Activated CD8-positive, alpha-beta memory T cell treated with anti-CD3 and anti-CD28 coated beads, Interleukin-2, amount 10 ng/mL, durations not matched to agents 7 days and 5 days (primary cell): ENCODE measurements at places on chromosomes 5 and 9.

DNA sequence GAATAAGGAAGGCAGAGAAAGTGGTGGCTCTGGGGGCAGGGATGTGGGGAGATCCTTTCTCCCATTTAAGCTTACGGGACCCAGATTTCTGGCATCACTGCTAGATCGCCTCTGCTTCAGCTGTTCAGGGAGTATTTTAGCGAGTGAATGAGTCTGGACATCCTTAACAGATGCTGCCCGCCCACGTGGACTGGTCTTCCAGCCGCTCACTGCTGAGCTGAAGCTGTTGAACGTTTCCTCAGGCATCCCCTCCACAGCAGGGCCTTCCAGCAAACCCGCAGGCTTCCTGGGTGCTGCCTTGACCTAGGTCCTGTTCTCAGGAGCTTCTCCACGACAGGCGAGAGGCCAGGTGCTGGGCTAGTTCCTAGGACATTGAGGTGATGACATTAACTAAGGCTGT, 144.4 kb upstream of the EFNA5 start:
- no peak for DNase-seq

DNA sequence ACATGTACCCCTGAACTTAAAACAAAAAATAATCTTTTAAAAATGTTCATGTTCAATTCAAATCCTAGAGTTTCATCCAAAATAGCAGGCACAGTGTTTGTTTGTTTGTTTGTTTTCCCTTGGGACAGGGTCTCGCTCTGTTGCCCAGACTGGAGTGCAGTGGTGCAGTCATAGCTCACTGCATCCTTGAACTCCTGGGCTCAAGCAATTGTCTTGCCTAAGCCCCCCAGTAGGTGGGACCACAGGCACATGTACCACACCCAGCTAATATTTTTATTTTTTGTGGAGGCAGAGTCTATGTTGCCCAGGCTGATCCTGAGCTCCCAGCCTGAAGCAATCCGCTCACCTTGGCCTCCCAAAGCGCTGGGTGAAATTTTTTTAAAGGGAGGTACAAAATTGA, 5.0 kb upstream of the POLR1E start:
- no peak for DNase-seq

DNA sequence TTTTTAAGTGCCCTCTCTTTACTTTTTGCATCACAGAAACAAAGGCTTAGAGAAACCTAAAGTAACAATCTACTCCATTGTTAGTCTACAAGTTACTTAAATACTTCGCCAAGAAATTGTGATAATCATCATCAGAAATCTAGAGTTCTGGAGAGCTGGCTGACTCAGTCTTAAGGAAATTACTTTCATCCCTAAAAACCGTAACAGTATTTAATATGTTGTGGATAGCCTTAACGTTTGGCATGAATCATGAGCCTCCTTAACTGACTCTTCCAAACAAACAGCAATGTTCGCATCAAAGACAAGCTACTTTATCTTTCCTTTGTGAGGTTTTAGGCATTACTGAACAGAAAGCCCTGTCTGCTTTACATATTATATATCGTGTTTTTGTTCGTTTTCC, 128.7 kb downstream of the NIPBL start:
- DNase-seq, result no peak

- DNase-seq, result peak; percentile 12
Observed at GRCh38 chr5:2732850-2733249, 18.6 kb downstream of the IRX2 start.

DNA sequence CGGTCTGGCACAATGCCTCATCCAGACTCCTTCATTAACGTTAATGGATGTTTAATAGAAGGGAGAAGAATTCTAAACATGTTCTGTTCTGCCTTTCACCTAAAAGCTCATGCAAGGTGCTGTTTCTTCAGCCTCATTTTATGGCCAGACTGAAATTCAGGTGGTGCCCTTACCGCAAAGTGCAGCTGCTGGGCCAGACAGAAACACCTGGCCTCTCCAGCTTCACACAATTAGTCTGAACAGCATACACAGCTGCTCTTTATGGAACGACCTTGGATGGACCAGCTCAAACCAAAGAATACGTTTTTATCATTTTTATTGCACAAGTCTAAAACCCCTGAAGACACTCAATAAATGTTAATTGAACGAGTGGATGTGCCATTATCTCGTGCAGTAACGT, 4.6 kb downstream of the SNCAIP start:
- no peak for DNase-seq

- DNase-seq, result no peak
Observed at GRCh38 chr5:58786711-58787303, 203.9 kb downstream of the RAB3C start.

DNA sequence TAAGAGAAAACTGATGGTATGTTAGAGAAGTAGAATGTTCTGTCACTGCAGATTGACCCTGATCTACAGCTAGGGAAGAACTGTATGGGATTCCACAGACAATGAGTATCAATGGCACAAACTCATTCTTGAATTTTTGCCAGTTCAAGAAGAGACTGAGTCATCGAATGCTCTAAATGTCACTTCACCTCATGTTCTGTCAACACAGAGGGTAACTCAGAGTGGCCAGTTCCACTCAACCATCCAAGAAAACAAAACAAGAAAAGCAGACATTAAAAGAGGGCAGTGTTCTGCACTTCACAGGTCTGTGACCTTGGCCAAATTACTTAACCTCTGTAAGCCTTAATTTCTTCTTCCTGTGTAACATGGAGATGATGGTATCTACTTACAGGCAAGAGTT, 132.2 kb upstream of the HMHB1 start:
- no peak for DNase-seq

- DNase-seq, result peak; percentile 77
Observed at GRCh38 chr5:61319388-61320146, 12.5 kb upstream of the ZSWIM6 start.

- DNase-seq, result no peak
Observed at GRCh38 chr9:4714266-4715016, 26.6 kb downstream of the AK3 start.

DNA sequence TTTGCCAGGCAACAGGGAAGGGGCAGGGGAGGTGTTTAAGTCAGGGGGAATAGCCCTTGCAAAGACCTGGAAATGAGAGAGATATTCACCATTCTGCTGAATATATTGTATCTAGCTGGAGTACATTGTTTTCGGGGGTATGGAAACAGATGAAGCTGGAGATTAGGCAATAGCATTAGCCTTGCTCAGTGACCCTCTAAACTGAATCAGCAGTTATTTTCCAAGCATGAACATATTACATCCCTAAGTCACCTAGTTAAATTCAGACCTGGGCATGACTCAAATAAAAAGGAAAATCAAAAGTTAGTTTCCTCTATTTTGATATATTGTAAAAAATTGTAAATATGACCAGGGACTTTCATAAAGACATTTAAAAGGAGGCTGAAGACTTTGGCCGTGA, 544.6 kb upstream of the TRPC7 start:
- DNase-seq, result no peak

GRCh38 chr9:118230329-118230728, 526.1 kb downstream of the TLR4 start:
- no peak for DNase-seq

- DNase-seq, result no peak
Observed at GRCh38 chr5:58944221-58944620, 361.3 kb downstream of the RAB3C start.

- no peak for DNase-seq
Observed at GRCh38 chr5:166980666-166981065, 1310.8 kb upstream of the WWC1 start.

DNA sequence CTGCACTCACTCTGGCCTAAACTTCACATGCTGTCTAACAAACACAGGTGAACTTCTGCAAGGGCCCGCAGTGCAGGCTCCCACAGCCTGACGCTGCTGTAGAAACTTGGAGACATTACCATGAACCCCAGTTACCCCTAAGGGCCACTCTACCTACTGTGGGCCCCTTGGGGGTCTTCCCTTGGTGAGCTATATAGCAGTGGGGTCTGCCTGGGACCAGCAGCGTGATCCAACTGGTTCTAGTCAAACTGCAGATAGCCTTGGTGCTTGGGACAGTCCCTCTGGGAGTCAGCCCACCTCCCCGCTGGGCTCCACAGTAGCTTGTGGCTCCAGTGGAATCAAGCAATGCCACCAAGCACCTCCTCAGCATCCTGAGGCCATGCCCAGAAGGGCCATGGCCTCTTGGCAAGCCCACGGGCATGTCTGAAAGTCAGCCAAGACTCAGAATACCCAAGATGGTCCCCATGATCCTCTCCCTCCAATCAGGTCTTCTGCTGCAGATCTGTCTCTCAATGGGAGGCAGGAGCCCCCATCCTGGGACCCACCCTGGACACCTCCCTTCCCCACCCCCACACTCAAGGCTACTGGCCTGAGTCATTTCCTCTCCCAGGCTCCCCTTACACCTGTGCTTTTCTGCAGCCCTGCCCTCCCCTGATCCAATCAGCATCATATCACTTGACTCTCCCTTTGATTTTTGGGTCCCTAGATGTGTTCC, 230.0 kb upstream of the IRX1 start:
- no peak for DNase-seq

DNA sequence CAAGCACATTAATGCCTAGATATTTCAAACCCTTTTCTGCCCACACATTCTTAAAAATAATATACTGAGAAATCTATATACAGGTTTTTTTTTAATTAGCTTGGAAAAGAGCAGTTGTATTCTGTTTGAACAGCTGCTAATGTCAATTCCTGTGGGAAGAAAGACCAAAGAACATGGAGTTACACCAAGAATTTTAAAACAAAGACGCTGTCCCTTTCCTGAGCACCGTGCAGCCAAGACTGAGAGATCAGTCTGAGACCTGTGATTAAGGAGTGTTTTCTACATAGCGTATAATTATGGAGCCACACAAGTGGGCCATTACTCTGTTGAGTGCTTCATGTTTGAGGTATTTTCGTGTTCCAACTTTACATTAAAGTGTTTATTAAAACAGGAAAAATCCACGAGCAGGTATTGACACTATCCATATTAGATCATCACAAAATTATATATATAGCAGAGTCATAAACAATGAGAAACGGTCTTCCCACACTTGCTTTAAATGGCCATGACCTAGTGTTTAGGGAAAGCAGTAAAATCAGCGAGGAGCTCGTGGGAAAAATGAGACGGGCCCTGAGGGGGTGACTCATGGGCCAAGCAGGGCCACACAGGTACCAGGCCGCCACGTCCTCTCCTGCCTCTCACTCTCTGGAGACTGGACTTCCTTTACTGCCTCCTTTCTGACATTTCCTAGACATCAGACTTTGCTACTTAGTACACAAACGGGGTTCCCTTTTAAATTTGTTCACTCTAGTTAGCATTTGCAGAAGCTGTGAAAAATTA, 153.1 kb upstream of the OTULINL start:
- no peak for DNase-seq

GRCh38 chr5:83401122-83401731, 70.3 kb upstream of the VCAN start:
- DNase-seq, result no peak

DNA sequence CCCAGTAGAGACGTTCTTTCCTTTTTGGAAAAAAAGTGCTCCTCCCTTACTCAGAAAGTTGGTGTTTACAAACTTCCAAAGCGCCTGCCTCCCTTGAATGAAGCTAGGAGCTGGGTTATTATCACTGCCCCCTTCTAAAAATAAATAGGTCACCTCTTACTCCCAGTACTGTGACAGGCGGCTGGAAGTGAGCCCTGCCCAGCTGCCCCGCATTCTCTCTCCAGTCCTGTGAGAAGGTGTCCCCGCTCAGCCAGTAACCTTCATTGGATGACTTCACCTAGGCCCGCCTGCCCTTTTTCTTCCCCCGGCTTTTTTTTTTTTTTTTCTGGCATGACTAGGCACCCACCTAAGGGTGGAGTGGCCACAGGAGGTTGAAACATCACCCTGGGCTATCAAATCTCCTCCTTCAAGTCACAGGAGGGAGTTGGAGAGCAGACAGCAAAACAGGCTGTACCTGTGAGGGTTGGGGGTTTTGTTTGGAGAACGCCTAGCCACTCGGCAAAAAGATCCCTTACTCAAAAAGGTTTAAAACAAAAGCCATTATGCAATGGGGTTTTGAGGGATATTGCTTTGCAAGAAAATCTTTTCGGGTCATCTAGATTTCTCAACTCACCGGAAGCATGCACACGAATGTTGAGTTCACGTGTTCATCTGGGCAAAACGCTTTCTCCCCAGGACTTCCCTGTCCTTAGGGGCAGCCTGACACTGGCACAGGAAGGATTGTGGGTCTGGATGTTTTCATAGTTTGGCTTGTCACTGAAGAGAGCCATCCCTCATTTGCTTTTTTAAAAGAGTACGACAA, 43.3 kb upstream of the ZNF622 start:
- no peak for DNase-seq

DNA sequence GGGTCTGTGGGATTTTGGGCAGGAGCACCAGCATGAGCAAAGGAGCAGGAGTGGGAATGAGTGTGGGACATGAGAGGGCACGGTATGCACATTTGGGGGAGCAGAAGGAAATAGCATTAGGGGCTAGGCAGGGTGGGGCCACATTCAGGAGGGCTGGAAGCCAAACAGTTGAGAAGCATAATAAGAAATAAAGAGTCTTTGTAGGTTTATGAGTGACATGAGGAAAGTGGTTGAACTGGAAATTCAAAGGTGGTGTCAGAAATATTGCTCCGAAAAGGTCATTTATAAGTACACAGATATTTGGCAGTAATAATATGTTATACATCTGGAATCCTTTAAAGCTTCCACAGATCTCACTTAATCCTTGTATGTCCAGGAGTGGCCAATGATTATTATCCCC, 26.4 kb downstream of the ARHGEF28 start:
- DNase-seq, result no peak

DNA sequence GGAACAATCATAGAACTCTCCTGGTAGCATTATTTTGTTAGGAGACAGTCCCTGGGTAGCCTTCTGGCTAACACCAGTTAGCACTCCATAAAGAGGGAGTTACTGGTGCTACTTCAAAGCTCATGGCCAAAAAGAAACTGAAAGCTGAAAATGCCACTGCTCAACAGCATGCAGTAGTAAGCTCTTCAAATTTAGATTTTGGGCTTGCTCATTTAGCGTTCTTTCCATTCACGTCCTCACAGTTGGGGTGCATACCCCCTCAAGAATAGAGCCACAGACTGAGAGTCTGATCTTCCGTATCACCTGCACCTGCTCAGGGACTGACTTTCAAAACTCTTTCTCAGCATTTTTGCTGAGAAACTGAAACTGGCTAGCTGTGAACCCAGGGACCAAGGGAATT, 24.7 kb downstream of the NTRK2 start:
- DNase-seq, result no peak

- DNase-seq, result peak; percentile 51
Observed at GRCh38 chr5:89065919-89066318, 182.9 kb upstream of the MEF2C start.

- DNase-seq, result no peak
Observed at GRCh38 chr5:145925803-145926202, 10.6 kb upstream of the SH3RF2 start.

DNA sequence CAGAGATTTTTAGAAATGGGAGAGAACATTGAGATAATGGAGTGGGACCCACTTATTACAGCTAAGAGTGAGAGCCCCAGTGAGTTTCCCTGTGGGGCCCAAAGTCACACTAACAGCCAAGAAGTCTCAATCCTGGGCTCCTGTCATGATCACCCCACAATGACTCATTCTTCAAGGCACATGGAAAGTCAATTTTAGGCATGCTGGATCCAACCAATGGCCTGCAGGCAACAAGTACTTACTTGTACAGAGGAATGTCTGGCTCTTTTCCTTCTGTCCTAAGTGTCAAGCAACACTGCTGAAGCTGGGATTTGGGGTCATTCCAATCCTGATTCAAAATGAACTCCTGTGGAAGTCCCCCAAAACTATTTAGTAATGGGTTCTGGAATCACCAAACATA, 123.1 kb downstream of the DROSHA start:
- no peak for DNase-seq
